Germinal center (tissue), 1 donor: ENCODE measurements at places on chromosomes 11 and 22.
A peak's percentile ranks its signal among the peaks of the same experiment; 100 is the strongest.

DNA sequence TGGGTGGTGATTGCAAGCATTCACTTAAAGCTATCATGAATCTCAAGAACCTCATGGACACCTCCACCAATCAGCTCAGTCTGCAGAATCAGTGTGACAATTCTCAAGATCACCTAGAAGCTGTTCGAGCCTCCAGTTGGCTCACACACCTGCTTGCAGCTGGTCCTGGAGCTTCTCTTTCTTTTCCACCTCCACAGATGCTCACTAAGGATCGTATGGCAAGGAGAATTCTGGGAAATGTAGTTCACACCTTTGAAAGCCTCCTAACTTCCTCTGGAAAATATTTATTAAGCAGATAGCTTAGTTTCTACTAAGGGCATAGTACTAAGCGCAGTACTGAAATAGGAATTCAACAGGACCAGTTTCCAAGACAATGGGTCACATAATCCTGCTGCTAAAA, 26.2 kb downstream of the FSHB start:
- no peak for DNase-seq

- no peak for DNase-seq
Measured at GRCh38 chr11:74507582-74507981, 14.1 kb upstream of the LIPT2 start.

DNA sequence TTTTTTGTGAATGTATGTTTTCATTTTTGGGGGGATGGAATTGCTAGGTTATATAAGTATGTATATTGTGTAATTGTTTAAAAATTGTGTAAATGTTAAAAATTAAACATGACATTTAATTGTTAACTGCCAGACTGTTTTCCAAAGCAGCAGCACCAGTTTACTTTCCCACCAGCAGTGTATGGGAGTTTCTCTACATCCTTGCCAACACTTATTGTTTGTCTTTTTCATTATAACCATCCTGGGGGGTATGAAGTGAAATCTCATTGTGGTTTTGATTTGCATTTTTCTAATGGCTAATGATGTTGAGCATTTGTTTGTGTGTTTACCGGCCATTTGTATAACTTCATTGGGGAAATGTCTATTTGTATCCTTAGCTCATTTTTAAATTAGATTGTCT, 31.7 kb upstream of the RRAS2 start:
- DNase-seq: no peak

DNA sequence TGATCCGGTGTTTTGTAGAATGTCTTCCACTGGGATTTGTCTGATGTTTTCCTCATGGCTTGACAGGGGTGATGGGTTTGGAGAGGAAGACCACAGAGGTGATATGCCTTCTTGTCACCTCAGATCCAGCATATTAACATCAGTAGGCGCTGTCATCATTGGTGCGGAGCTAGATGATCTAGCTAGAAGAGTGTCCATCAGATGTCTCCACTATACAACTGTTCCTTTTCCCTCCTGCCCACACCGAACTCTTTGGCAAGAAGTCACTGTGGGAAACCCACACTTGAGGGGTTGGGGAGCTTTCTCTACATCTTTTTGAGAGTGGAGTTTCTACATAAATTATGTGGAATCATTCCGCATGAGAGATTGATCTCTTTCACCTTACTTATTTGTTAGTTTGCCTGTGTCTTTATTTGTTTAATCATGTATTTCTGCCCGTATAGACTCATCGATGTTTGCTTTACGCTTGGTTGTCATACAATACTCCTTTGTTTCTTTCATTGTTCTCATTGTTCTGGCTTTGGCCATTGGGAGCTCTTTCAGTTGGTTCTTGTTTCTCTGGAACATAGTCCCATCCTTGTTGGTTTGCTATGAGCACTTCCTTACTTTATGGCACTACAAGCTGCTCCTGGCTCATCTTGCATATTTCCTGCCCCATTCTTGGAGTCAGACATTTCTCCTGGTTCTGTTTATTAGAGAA, 1420.3 kb downstream of the BRD1 start:
- DNase-seq: no peak

DNA sequence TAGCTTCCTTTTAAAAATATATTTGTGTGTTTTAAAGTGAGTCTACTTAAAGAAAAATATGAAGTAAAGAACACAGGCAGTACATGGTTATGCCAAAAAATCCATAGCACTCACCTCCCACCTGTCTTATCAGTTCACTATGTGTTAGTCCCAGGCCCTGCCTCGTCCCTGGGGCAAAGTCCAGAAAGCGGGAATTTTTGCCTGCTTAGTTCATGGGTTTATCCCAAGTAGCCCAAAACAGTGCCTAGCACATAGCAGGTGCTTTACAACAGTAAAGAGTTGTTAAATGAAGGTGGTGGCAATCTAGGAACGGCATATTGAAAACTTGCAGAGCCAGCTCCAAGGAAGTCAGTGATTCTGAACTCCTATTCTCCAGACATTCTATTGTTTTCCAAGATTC, 154.0 kb downstream of the MN1 start:
- DNase-seq: no peak

GRCh38 chr11:81888391-81888790, 845.3 kb downstream of the FAM181B start:
- DNase-seq: no peak

GRCh38 chr22:29167032-29167911, 38.4 kb upstream of the EMID1 start:
- DNase-seq: peak; percentile 83

DNA sequence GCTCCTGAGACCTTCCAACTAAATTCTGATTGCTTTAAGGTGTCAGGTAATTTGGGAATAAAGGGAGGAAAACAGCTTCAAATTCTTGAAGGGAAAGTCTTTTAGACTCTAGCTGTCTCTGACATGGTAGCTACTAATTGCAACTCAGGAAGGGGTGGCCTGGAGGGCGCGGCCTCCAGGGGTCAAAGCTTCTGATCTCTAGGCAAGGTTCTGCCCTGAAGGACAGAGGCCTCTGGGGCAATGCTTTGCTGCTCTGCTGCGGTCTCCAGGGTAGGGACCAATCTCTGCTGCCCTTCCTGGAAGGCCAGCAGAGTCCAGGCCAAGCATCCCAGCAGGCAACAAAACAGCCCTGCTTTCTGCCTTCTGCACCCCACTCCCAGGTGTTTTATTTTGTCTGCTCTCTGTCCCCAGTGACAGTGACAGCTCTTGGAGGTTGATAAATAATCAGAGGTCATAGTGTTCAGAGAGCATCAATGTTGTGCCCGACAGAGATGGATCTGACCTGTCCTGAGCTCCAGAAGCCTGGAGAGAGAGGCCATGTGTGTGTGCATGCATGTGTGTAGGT, 1.8 kb upstream of the TUB start:
- no peak for DNase-seq
